ENCODE measurements at places on chromosomes 16 and 17.
A peak's percentile ranks its signal among the peaks of the same experiment; 100 is the strongest.

DNA sequence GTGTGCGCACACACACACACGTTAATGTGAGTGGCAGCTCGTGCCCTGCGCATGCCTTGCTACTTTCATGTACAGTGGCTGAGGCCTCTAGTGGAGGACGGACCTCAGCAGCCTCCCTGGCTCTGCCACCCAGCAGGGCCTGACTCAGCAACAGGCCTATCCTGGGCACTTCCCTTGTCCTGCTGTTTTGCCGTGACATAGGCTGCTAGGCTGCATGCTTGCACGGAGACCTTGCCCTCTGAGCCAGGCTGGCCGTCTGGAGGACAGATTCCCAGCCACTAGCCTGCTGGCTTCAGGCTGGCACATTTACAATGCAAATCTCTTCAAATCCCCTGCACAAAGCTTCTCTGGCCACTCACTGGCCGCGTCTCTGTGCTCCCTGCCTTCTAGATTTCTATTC lies 9.5 kb downstream of the RNF213 start:
- peaks cover 83% of the 10 kb centered on the region for H3K4me1 ChIP-seq
- no peak for DNase-seq

DNA sequence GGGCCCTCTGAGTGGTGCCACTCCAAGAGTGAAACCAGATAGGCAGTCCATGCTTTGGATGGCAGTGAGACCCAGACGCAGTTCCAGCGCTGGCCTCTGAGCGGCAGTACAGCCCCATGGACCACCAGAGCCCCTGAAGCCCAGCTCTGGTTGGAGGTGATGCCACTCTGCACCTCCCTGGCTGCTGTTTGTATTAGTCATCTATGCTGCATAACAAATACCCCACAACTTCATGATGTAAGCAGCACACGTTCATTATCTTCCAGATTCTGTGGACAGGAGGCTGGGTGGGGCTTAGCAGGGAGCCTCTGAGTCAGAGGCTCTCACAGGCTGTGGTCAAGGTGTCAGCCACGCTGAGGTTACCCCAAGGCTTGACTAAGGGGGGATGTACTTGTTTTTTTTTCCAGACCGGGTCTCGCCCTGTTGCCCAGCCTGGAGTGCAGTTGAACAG lies 5.1 kb upstream of the NME4 start:
- H3K36me3 ChIP-seq: no peaks in the 10 kb centered on the region
- H3K27ac ChIP-seq: no peak overlapping the region
- DNase-seq: peak; percentile 79
- peaks cover 12% of the 10 kb centered on the region for H3K4me1 ChIP-seq
- H3K27me3 ChIP-seq: no peaks in the 10 kb centered on the region

GRCh38 chr16:60217787-60218186 lies 1483.7 kb upstream of the GOT2 start:
- no peak for DNase-seq
- no peaks in the 10 kb centered on the region for H3K27me3 ChIP-seq
- H3K4me1 ChIP-seq: no peaks in the 10 kb centered on the region

GRCh38 chr16:595942-596735 lies 6.3 kb downstream of the RAB40C start:
- H3K27ac ChIP-seq: no peak overlapping the region
- peaks cover 1% of the 10 kb centered on the region for H3K4me1 ChIP-seq
- H3K4me3 ChIP-seq: no peak overlapping the region
- no peaks in the 10 kb centered on the region for H3K27me3 ChIP-seq

DNA sequence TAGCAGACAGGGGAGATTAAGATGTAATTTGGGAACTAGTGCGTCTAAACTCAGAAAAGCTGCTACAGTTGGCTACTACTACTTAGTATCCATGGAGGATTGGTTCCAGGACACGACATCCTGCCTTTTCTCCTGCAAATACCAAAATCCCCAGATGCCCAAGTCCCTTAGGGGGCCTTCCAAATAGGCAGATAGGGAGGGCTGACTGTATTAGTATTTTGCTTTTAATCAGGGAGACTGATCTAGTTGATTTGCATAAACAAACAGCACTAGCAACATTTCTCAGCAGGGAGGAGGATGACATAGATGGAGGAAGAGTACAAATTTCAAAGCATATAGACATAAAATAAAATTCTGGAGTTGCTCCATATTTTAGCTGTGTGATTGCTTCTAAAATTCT lies 621.6 kb upstream of the GOT2 start:
- no peaks in the 10 kb centered on the region for H3K27me3 ChIP-seq
- H3K4me1 ChIP-seq: no peaks in the 10 kb centered on the region
- DNase-seq: no peak

DNA sequence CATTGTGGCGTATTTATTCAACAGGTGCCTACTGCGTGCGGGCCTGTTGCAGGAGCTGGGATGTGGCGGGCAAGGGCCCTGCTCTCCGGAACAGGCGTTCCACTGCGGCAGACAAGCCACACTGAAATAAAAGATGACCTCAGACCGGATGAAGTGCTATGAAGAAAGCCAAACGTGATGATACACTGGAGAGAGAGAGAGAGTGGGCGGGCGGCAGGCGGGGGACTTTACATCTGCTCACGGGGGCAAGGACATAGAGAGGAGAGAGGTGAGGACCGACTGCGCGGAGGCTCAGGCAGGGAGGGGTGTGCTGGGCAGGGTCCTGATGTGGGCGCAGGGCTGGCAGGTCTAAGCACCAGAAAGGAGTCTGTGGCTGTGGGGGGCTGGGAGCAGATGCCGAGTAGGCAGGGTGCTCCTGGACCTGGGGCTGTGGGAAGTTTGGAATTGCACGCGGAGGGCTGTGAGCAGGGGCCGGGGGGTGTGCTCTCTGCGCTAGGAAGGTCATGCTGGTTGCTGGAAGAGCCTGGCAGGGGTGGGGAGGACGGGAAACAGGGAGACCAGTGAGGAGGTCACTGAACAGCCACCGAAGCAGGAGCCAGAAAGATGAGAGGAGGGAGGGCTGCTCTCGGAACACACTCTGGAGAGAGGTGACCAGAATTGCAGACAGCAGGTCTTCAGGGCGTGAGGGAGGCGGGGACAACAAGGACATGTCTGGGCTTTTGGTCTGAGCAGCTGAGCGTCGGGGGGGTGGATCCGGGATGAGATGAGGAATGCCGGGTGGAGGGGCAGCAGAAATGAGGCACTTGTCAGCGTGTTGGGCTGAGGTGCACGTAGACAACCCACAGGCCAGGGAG lies 9.9 kb downstream of the MXRA7 start:
- H3K27ac ChIP-seq: no peak overlapping the region
- peak; percentile 17 for DNase-seq
- no peaks in the 10 kb centered on the region for H3K4me1 ChIP-seq
- H3K36me3 ChIP-seq: no peaks in the 10 kb centered on the region

DNA sequence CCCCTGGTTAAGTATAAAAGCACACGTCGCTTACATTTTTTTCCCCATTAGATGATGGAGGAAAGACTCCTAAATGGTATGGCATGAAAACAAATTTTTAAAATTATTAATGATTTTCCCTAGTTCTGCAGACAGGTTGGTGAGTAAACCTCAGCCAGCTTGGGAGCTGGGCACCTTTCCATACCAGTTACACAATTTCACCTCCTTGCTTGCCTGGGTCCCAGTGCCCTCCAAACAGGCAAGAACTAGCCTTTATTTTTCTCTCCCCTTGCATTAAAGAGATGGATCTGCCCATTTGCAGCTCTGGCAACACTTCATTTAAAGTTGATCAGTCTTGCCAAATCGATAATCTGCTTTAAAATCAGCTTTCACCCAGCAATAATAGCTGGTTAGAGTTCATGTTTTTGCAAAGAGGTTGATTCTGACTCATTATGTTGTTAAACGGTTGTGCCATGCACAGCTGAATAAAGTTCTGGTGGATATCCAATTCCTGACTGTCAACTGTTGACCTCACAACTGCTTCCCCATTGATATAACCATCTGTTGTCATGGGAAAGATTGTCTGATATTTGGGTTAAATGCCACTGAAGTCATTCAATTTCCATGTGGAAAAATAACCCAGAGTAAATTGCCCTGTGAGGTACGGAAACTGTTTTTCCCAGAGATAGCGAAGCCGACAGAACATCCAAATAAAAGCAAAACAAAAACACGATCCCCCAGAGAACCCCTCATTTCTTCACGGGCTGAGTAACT lies 1.3 kb downstream of the C17orf58 start:
- peaks cover 5% of the 10 kb centered on the region for H3K27me3 ChIP-seq
- H3K4me3 ChIP-seq: peak overlapping the region; percentile 50
- no peak for DNase-seq
- H3K36me3 ChIP-seq: no peaks in the 10 kb centered on the region

GRCh38 chr17:81171941-81172340 lies 5.9 kb upstream of the AATK start:
- H3K36me3 ChIP-seq: no peaks in the 10 kb centered on the region
- no peak for DNase-seq
- H3K4me1 ChIP-seq: no peaks in the 10 kb centered on the region
- no peak overlapping the region for H3K27ac ChIP-seq

GRCh38 chr16:87954826-87955225 lies 3.6 kb downstream of the BANP start:
- no peak overlapping the region for H3K4me3 ChIP-seq
- H3K36me3 ChIP-seq: no peaks in the 10 kb centered on the region
- no peak overlapping the region for H3K27ac ChIP-seq
- no peak for DNase-seq

GRCh38 chr16:53948734-53949430 lies 244.9 kb downstream of the FTO start:
- H3K4me3 ChIP-seq: no peak overlapping the region
- no peak for DNase-seq
- no peak overlapping the region for H3K27ac ChIP-seq
- H3K27me3 ChIP-seq: no peaks in the 10 kb centered on the region
- no peaks in the 10 kb centered on the region for H3K36me3 ChIP-seq
- peaks cover 6% of the 10 kb centered on the region for H3K4me1 ChIP-seq

GRCh38 chr17:6427279-6427781 lies 7.6 kb downstream of the AIPL1 start:
- peaks cover 16% of the 10 kb centered on the region for H3K4me1 ChIP-seq
- no peaks in the 10 kb centered on the region for H3K27me3 ChIP-seq
- DNase-seq: peak; percentile 52
- H3K4me3 ChIP-seq: no peak overlapping the region
- no peak overlapping the region for H3K27ac ChIP-seq

- H3K4me1 ChIP-seq: no peaks in the 10 kb centered on the region
- no peaks in the 10 kb centered on the region for H3K36me3 ChIP-seq
- H3K27me3 ChIP-seq: no peaks in the 10 kb centered on the region
- DNase-seq: no peak
These were observed 117.7 kb upstream of the CIBAR2 start for GRCh38 chr16:85229869-85230462.

DNA sequence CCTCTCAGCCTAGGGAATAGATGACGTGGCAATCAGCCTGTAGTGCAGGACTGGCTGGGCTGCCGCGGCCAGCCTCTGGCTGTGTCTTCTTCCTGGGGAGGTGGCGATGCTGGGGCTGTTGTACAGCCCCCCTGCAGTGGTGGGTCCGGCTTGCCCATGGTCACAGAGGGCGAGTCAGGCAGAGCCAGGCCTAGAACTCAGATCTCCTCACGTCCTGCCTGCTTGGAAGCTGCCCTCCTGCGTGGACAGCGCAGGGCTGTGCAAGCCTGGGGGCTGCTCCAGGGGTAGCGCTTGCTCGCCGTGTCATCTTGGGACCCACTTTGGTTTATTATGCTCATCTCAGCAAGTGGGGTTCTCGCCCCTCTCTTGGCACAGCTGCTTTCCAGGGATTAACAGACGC lies 19.3 kb downstream of the NMRAL1 start:
- peaks cover 42% of the 10 kb centered on the region for H3K36me3 ChIP-seq
- no peak overlapping the region for H3K27ac ChIP-seq
- DNase-seq: no peak
- peaks cover 15% of the 10 kb centered on the region for H3K4me1 ChIP-seq
- H3K27me3 ChIP-seq: no peaks in the 10 kb centered on the region

GRCh38 chr17:78937561-78937960 lies 12.4 kb upstream of the TIMP2 start:
- no peak overlapping the region for H3K4me3 ChIP-seq
- no peak overlapping the region for H3K27ac ChIP-seq

DNA sequence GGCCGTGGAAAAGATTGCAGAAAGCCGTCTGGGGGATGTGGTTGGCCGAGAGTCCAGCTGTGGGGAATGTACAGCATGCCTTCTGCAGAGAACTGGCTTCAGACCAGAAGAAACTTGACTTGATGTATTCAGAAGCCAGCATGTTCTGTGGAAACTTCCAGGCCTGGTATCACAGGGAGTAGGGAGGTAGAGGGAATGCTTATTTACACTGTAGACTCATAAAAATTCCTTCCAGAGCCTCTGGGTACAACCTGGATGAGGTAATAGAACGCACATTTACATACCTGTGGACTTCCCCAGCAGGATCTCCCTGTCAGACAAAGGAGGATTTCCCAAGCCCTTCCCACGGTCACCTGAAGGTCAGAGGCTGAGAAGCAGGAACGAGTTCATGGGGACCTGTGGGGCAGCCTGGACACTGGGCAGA lies 11.8 kb upstream of the GAS7 start:
- H3K36me3 ChIP-seq: no peaks in the 10 kb centered on the region
- no peaks in the 10 kb centered on the region for H3K4me1 ChIP-seq
- no peak overlapping the region for H3K27ac ChIP-seq
- no peak for DNase-seq
- no peak overlapping the region for H3K4me3 ChIP-seq

DNA sequence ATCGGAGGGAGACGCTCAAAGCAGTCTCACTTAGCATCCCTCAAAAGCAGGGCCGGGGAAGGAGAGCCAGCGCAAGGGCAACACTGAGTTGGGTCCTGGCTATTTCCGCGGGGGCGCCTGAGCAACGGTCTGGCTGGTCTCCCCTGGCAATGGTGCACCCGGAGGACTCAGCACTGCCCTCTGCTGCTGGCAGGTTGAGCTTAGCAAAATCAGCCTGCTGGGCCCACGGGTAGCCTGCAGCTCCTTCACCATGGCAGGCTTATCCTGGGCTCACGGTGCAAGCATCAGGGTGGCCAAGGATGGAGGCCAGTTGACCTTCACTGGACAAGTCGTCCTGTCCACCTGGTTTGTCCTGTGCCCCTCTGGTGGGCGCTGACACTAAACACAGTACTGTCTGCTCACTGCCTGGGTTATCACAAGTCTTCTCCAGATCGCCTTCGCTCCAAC lies 14.4 kb upstream of the ALDH3A1 start:
- no peaks in the 10 kb centered on the region for H3K27me3 ChIP-seq
- H3K4me3 ChIP-seq: no peak overlapping the region
- H3K4me1 ChIP-seq: peaks cover 16% of the 10 kb centered on the region
- H3K27ac ChIP-seq: no peak overlapping the region
- peak; percentile 15 for DNase-seq

- H3K4me3 ChIP-seq: no peak overlapping the region
- DNase-seq: no peak
- H3K4me1 ChIP-seq: no peaks in the 10 kb centered on the region
These were observed 11.1 kb downstream of the FANCA start for GRCh38 chr16:89805136-89805905.

DNA sequence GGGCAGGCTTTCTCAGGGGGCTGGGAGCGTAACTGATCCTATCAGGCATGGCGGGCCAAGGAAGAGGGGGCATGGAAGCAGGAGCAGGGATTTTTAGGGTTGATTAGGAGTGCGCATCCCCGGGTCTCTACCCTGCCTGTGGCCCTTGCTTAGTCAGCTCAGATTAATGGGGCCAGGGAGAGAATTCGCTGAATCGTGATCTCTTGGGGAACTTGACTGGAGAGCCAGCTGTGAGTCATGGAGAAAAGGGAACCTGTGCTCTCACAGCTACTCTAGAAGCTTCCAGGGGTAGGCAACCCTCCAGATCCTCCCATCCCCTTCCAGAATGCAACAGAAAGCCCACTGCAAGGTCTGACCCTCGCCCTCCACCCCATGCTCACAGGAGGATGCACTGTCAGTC lies 3.6 kb downstream of the FOXN1 start:
- H3K4me3 ChIP-seq: no peak overlapping the region
- no peak overlapping the region for H3K27ac ChIP-seq
- no peaks in the 10 kb centered on the region for H3K4me1 ChIP-seq
- H3K36me3 ChIP-seq: no peaks in the 10 kb centered on the region
- DNase-seq: no peak
